ENCODE measurements at places on chromosomes 4 and X. TPM values are rescaled to one million over a fixed set of nuclear protein-coding genes. Genes with fewer than 3 reads are reported as not detected.

MAGEB18 gene
- not detected for total RNA-seq

C4orf50 gene
- total RNA-seq, result 1.6 TPM

XAGE1A gene
- total RNA-seq, result not detected

WDR13 gene
- total RNA-seq, result 51.3 TPM

GRCh38 chrX:896256-896655 is 265.7 kb downstream of the SHOX start:
- no peaks in the 10 kb centered on the region for H3K27me3 ChIP-seq
- no peak overlapping the region for H3K4me3 ChIP-seq
- no peaks in the 10 kb centered on the region for H3K4me1 ChIP-seq
- H3K27ac ChIP-seq, result no peak overlapping the region
- H3K36me3 ChIP-seq, result no peaks in the 10 kb centered on the region

DNA sequence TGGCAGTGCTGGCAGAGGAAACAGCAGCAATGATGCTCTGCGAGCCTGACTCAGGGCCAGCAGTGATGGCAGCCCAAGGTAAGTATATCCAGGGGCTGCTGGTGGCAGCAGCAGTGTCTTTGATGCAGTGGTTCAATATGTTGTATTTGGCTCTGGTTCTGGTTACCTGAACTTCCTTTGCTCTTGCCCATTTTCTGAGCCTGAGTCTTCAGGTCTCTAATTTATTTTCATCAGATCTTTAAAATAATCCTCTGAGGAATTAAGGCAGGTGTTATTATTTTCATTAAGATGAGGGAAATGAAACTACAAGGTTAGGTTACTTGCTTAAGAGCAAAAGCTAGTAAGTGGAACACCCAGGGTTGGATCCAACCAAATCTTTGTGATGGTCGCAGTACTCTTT is 102.8 kb upstream of the BMP2K start:
- H3K4me3 ChIP-seq, result no peak overlapping the region
- H3K36me3 ChIP-seq, result no peaks in the 10 kb centered on the region
- no peak for DNase-seq
- no peak overlapping the region for H3K27ac ChIP-seq
- no peaks in the 10 kb centered on the region for H3K27me3 ChIP-seq
- H3K4me1 ChIP-seq, result no peaks in the 10 kb centered on the region

DNA sequence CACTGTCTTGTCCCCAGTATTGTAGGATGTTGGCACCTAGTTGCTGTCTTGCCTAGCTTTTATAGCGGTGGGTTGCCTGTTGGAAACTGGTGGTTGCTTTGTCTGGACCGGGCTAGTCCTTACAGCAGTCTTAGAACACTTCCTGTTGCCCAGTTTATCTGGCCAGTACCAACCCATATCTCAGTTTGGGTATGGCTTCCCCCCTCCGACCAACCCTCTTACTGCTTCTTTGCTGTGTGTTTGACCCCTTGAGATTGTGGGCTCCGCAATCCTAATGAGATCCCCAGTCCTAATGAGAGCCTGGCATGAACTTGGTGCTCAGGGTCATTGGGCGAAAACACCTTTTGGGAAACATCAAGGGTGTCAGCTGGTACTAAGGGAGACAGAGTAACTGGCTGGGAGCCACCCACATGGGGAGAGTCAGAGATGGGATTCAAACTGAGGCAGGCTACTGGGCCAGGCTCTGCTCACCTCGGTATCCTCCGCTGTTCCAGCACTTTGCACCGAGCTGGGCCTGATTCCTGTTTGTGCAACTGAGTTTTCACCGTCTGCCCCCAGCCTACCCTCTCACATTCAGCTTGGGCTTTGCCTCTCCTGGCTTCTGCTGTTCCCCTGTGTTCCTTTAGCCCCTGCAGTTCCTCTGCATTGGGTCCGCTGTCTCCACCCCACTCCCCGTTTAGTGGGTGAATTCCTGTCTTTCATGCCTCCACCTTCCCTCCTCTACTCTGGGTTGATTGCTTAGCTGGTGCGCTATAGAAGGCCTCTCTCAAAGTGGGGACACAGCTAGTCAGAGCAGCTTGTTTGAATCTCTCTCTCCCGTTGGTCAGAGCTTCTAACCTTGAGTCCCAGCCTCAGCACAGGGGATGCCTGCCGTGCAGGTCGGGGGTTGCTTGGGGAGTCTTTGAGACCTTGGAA is 1.6 kb downstream of the TBC1D14 start:
- no peak for DNase-seq
- H3K4me3 ChIP-seq, result peak overlapping the region; percentile 85
- H3K36me3 ChIP-seq, result no peaks in the 10 kb centered on the region
- H3K27me3 ChIP-seq, result peaks cover 5% of the 10 kb centered on the region
- H3K27ac ChIP-seq, result no peak overlapping the region
- peaks cover 13% of the 10 kb centered on the region for H3K4me1 ChIP-seq

DNA sequence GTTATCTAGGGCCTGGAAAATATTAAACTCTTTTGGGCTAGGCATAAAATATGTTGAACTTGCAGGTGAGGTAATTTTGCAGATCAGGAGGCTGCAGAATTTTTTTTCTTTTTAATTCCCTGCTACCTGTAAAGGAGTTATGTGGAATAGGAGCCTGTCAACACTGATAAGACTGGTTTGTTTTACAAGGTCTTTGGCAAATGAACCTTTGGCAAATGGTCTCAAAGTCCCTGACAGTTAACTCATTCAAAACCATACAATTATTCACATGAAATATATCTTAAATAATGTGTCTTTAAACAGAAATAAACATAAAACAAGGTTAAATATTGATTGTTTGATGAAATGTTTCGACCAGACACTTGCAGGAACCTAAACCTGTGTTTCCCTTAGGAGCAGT is 340.2 kb downstream of the GASK1B start:
- no peaks in the 10 kb centered on the region for H3K4me1 ChIP-seq
- no peak overlapping the region for H3K4me3 ChIP-seq
- no peaks in the 10 kb centered on the region for H3K27me3 ChIP-seq
- H3K36me3 ChIP-seq, result no peaks in the 10 kb centered on the region

- no peaks in the 10 kb centered on the region for H3K36me3 ChIP-seq
- no peaks in the 10 kb centered on the region for H3K27me3 ChIP-seq
- no peak overlapping the region for H3K4me3 ChIP-seq
- H3K4me1 ChIP-seq, result no peaks in the 10 kb centered on the region
- no peak for DNase-seq
Measured at GRCh38 chr4:153198719-153199118, 5.5 kb upstream of the TRIM2 start.
